Heart right ventricle (tissue), 16 donors: ENCODE measurements at places on chromosomes 11 and 22. TPM values are rescaled to one million over a fixed set of nuclear protein-coding genes. Genes with fewer than 3 reads are reported as not detected.
A peak's percentile ranks its signal among the peaks of the same experiment; 100 is the strongest.

The OR5AK2 gene
- polyA plus RNA-seq: not detected

The SLC5A12 gene
- polyA plus RNA-seq: not detected

GRCh38 chr22:18130018-18130417 lies 19.4 kb downstream of the TUBA8 start:
- no peaks in the 10 kb centered on the region for H3K27me3 ChIP-seq
- H3K4me1 ChIP-seq: no peaks in the 10 kb centered on the region
- H3K36me3 ChIP-seq: no peaks in the 10 kb centered on the region
- DNase-seq: no peak

GRCh38 chr11:75775056-75775455 lies 6.5 kb downstream of the DGAT2 start:
- DNase-seq: no peak
- H3K4me3 ChIP-seq: no peak overlapping the region
- no peaks in the 10 kb centered on the region for H3K27me3 ChIP-seq
- H3K27ac ChIP-seq: no peak overlapping the region

- H3K36me3 ChIP-seq: no peaks in the 10 kb centered on the region
- DNase-seq: no peak
- no peaks in the 10 kb centered on the region for H3K4me1 ChIP-seq
- peaks cover 33% of the 10 kb centered on the region for H3K27me3 ChIP-seq
- no peak overlapping the region for H3K27ac ChIP-seq
These were observed 53.9 kb upstream of the TBCEL start for GRCh38 chr11:120969993-120970392.

- no peak overlapping the region for H3K27ac ChIP-seq
- no peak for DNase-seq
- no peaks in the 10 kb centered on the region for H3K27me3 ChIP-seq
- H3K4me1 ChIP-seq: no peaks in the 10 kb centered on the region
- no peaks in the 10 kb centered on the region for H3K36me3 ChIP-seq
These were observed 64.7 kb upstream of the TBCEL start for GRCh38 chr11:120959189-120959588.

GRCh38 chr22:37749226-37749625 lies 52.4 kb downstream of the TRIOBP start:
- H3K4me1 ChIP-seq: peaks cover 79% of the 10 kb centered on the region
- no peak for DNase-seq
- H3K36me3 ChIP-seq: peaks cover 8% of the 10 kb centered on the region
- peak overlapping the region; percentile 27 for H3K27ac ChIP-seq

The OR6A2 gene
- polyA plus RNA-seq: not detected

GRCh38 chr11:61959114-61959513 lies 8.3 kb downstream of the FTH1 start:
- H3K4me3 ChIP-seq: no peak overlapping the region
- peaks cover 41% of the 10 kb centered on the region for H3K4me1 ChIP-seq
- no peak overlapping the region for H3K27ac ChIP-seq
- peaks cover 13% of the 10 kb centered on the region for H3K36me3 ChIP-seq

The KCNE3 gene
- 2.3 TPM for polyA plus RNA-seq

- peaks cover 34% of the 10 kb centered on the region for H3K4me1 ChIP-seq
- H3K4me3 ChIP-seq: no peak overlapping the region
- no peak for DNase-seq
- H3K27me3 ChIP-seq: no peaks in the 10 kb centered on the region
- no peak overlapping the region for H3K27ac ChIP-seq
- no peaks in the 10 kb centered on the region for H3K36me3 ChIP-seq
These were observed 46.3 kb downstream of the PIK3C2A start for GRCh38 chr11:17161515-17161914.

DNA sequence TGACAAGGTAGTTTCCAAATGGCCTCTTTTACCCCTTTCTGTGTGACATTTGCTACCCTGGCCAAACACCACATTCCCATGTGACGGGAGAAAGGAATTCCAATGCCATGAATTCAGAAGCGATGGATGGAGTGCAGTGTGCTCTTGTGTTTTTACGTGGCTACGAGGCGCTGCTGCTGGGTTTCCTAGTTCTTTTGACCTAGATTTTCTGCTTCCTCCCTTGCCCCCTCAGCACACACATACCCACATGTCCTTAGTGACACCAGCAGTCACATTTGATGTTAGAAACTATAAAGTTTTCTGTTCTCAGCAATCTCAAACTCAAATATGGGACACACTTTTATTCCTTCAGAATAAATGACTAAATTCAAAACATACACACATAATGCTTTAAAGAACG lies 7.8 kb upstream of the TMA7B start:
- no peak for DNase-seq
- H3K4me1 ChIP-seq: peaks cover 10% of the 10 kb centered on the region
- no peak overlapping the region for H3K27ac ChIP-seq
- H3K36me3 ChIP-seq: no peaks in the 10 kb centered on the region

The TRIM49 gene
- polyA plus RNA-seq: not detected

- H3K4me3 ChIP-seq: no peak overlapping the region
- H3K4me1 ChIP-seq: peaks cover 56% of the 10 kb centered on the region
- peak overlapping the region; percentile 77 for H3K27ac ChIP-seq
- H3K36me3 ChIP-seq: no peaks in the 10 kb centered on the region
- H3K27me3 ChIP-seq: no peaks in the 10 kb centered on the region
- no peak for DNase-seq
These were observed 44.9 kb downstream of the PITPNB start for GRCh38 chr22:27874185-27874584.

The PRDM10 gene
- polyA plus RNA-seq: 3.1 TPM

DNA sequence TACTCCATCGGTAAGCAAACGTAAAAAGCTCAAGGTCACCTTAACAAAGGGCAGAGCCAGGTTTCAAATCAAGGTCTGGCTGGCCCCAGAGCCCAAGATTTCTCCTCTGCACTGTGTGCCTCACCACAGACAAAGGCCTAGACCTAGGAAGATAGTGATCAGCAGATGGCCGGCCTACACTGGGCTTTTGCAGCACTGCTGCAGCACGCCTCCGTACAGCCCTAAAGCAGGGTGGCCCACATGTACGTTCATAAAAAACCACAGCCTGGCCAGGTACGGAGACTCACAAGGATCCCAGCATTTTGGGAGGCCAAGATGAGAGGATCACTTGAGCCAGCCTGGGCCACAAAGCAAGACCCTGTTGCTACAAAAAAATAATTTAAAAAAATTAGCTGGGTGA lies 106.3 kb upstream of the PITPNB start:
- H3K27ac ChIP-seq: no peak overlapping the region
- no peak for DNase-seq
- no peak overlapping the region for H3K4me3 ChIP-seq
- H3K36me3 ChIP-seq: no peaks in the 10 kb centered on the region

DNA sequence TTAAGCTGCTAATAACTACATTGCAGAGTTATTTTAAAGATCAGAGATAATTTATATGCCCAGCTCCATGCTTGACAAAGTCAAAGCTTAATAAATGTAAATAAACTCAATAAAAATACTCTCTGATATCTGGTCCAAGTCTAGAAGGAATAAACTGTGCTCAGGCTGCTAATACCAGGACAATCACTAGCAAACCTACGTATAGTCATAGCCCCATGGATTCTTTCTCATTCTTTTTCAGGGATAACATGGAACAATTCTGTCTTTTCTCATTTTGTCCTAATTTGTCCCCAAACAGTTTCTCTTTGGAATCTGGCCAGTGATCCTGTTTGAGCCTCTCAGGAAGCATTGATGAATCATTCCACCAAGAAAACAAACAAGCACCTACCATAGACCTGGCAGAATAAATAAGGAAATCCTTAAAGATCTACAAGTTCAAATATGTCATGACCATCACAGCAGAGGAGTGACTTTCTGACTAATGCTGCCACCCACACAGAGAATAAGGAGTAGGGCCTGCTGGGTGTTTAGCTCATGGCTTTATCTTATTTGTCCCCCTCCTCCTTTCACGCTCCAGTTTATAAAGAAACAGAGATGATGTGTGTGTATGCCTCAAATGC lies 14.1 kb upstream of the B3GNT6 start:
- no peaks in the 10 kb centered on the region for H3K27me3 ChIP-seq
- no peak overlapping the region for H3K27ac ChIP-seq
- no peak overlapping the region for H3K4me3 ChIP-seq
- H3K4me1 ChIP-seq: no peaks in the 10 kb centered on the region

DNA sequence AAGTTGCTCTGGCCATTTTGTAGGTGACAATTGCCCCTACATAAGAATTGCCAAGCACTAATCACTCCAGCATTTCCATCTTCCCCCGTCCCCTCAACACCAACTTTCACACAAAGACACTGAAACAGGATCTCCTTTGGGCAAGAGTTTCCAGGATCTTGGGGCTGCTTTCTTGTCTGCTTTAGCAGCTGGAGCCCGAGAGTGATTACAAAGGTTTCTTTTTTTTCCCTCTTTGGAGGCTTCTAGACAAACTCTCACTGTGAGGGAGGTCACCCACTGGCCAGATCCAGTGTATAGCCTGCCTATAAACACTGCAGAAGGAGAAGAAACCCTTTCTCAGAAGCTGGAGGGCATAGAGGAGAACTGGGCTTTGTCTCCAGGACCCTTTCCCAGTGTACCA lies 92.5 kb downstream of the APIP start:
- H3K27me3 ChIP-seq: no peaks in the 10 kb centered on the region
- H3K4me3 ChIP-seq: no peak overlapping the region
- no peaks in the 10 kb centered on the region for H3K36me3 ChIP-seq
- DNase-seq: no peak

DNA sequence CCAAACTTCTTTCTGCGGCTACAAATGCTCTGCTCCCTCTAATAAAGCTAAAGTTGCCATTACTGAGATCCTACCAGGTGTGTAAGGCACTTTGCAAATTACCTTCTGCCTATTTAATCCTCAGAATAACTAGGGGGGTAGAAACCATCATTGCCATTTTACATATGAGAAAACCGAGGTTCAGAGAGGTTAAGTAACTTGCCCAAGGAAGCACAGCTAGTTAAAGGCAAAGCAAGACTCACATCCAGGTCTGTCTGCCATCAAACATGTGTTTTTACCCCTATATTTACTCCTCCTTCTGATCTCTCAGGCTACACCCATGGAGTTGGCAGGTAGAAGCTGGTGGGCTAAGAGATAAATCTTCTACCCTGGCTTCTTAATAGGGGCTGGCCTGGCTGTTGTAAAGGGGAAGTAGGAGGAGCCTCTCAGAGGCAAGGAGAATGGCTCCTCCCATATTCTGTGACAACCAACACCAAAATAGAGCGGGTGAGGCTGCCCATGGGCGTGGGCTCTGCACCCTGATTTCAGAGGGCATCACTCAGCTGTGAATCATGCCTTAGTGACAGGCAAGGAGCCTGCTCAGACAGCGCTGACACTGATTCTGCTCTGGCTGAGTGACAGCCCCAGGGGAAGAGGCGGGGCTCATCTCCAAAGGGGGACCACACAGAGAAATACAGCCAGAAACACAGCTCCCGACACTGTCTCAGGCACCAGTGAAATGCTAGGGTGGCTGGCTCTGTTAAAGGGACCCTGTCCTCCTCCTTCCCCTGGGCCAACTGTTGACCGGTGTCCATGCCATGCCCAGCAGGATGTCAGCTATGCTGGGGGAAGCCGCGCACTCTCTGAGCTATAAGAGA lies 106.8 kb downstream of the ABTB2 start:
- DNase-seq: peak; percentile 56
- H3K4me1 ChIP-seq: peaks cover 6% of the 10 kb centered on the region
- H3K27me3 ChIP-seq: no peaks in the 10 kb centered on the region
- no peak overlapping the region for H3K27ac ChIP-seq
- H3K4me3 ChIP-seq: no peak overlapping the region

DNA sequence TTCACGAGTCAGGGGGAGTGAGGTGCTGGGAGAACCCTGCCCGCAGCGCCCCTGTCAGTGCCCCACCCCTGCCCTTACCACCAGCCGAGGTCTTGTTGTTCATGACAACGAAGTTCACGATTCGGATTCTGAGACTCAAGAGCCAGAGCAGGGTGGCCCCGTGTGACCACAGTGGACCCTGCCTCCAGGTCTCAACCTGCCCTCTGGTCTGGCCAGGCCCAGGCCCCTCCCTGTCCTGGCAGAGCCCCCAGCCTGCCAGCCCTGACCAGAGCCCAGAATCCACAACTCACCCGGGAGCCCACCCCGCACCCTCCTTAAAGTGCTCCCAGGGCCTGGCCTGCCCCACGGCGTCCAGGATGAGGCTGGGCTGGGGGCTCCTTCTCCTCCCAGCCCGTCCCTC lies 9.9 kb downstream of the ANO9 start:
- no peaks in the 10 kb centered on the region for H3K36me3 ChIP-seq
- no peak overlapping the region for H3K4me3 ChIP-seq
- H3K27ac ChIP-seq: no peak overlapping the region
- peaks cover 8% of the 10 kb centered on the region for H3K27me3 ChIP-seq
- H3K4me1 ChIP-seq: no peaks in the 10 kb centered on the region

- no peak overlapping the region for H3K27ac ChIP-seq
- no peaks in the 10 kb centered on the region for H3K4me1 ChIP-seq
- H3K4me3 ChIP-seq: no peak overlapping the region
- H3K36me3 ChIP-seq: no peaks in the 10 kb centered on the region
- no peak for DNase-seq
These were observed 12.3 kb downstream of the ENDOD1 start for GRCh38 chr11:95101935-95102334.

The NLRP14 gene
- not detected for polyA plus RNA-seq

- no peak overlapping the region for H3K27ac ChIP-seq
- H3K4me1 ChIP-seq: no peaks in the 10 kb centered on the region
- H3K4me3 ChIP-seq: no peak overlapping the region
- H3K27me3 ChIP-seq: no peaks in the 10 kb centered on the region
These were observed 21.3 kb upstream of the CCDC188 start for GRCh38 chr22:20172141-20172613.

The GRM5 gene
- polyA plus RNA-seq: not detected

DNA sequence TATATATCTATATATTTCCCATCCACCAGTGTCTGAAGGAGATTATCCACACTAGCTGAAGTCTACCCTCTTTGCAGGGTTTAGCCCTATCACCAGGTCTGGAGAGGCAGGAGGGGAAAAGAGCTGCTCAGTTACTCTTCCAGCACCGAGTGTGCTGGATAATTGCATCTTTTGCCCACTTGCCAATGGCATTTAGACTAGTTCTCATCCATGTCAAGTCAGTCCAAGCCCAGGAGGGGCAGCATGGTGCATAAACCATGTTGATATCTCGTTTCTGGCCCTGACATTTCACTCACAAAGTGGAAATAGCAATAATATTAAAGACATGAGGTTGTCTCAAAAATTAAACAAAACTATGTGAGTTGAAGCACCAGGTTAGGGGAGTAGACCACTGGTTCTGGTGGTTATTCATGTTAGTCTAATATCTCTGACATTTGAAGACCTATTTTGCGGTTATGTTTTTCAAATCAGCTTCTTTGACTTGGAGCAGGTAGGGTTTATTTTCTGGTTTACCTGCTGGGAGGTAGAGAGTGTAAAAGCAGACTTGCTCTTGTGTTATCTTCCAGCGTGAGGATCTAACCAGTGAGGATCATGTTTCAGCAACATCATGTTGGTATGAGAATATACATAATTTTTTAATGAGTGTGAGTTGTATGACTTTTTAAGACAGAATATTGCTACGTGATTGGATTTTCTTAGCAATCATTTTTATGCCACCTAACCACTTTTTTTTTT lies 273.2 kb upstream of the KIRREL3 start:
- no peaks in the 10 kb centered on the region for H3K36me3 ChIP-seq
- H3K4me3 ChIP-seq: no peak overlapping the region
- H3K4me1 ChIP-seq: no peaks in the 10 kb centered on the region
- no peak overlapping the region for H3K27ac ChIP-seq
- DNase-seq: no peak

GRCh38 chr11:78731027-78731426 lies 156.4 kb upstream of the NARS2 start:
- H3K27ac ChIP-seq: no peak overlapping the region
- H3K36me3 ChIP-seq: no peaks in the 10 kb centered on the region
- H3K27me3 ChIP-seq: no peaks in the 10 kb centered on the region
- H3K4me3 ChIP-seq: no peak overlapping the region
- no peaks in the 10 kb centered on the region for H3K4me1 ChIP-seq
